ENCODE measurements at places on chromosomes 13 and 19. TPM values are rescaled to one million over a fixed set of nuclear protein-coding genes. Genes with fewer than 3 reads are reported as not detected.

VSTM2B gene
- 35.7 TPM for polyA plus RNA-seq

CERS4 gene
- 50.6 TPM for polyA plus RNA-seq

ZNF682 gene
- polyA plus RNA-seq: 14.7 TPM

ZNF223 gene
- 9.6 TPM for polyA plus RNA-seq

B3GNT8 gene
- polyA plus RNA-seq: 0.52 TPM

YIPF2 gene
- polyA plus RNA-seq: 33.6 TPM

ARHGAP33 gene
- polyA plus RNA-seq: 183 TPM

GNG7 gene
- polyA plus RNA-seq: 60.4 TPM

SLITRK5 gene
- 10.7 TPM for polyA plus RNA-seq

LGALS7B gene
- polyA plus RNA-seq: 2.6 TPM

LYPD5 gene
- 7.3 TPM for polyA plus RNA-seq

PARP4 gene
- 19.6 TPM for polyA plus RNA-seq

P2RY11 gene
- polyA plus RNA-seq: 25.2 TPM

B3GNT3 gene
- 0.12 TPM for polyA plus RNA-seq

PSG11 gene
- polyA plus RNA-seq: 0.36 TPM

PRRG2 gene
- polyA plus RNA-seq: 1.5 TPM

VSTM1 gene
- 1.1 TPM for polyA plus RNA-seq

MYO1F gene
- polyA plus RNA-seq: 10.2 TPM

SGCG gene
- polyA plus RNA-seq: 1.2 TPM

CCDC97 gene
- polyA plus RNA-seq: 37.6 TPM

HIPK4 gene
- polyA plus RNA-seq: 0.70 TPM

PABPC3 gene
- polyA plus RNA-seq: 0.99 TPM

WASF3 gene
- 68.8 TPM for polyA plus RNA-seq

ZNF497 gene
- 9.1 TPM for polyA plus RNA-seq
